Stimulated activated CD8-positive, alpha-beta memory T cell treated with anti-CD3 and anti-CD28 coated beads, Interleukin-7, amount 100 ng/mL, for 24 hours (primary cell): ENCODE measurements at places on chromosomes 2 and 18.

DNA sequence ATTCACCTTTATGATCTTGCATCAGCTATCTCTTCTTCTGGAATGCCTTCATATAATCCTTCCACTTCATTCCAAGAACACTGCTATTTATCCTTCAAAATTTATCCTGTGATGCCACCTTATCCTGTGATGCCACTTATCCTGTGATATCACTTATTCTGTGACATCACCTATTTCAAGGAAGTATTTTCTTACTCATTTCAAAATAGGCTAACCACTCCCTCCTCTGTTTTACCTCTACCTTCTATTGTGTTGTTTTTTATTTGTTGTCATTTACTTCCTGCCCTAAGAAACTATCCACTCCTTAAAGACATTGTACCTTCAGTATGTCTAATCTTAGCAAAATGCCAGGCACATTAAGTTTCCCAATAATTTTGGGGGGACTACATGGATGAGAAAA lies 38.8 kb downstream of the CD226 start:
- DNase-seq, result no peak

- peak; percentile 22 for DNase-seq
Observed at GRCh38 chr2:224584785-224585210, 365 bp downstream of the CUL3 start.

GRCh38 chr2:181143790-181144300 lies 163.4 kb downstream of the UBE2E3 start:
- DNase-seq, result no peak

DNA sequence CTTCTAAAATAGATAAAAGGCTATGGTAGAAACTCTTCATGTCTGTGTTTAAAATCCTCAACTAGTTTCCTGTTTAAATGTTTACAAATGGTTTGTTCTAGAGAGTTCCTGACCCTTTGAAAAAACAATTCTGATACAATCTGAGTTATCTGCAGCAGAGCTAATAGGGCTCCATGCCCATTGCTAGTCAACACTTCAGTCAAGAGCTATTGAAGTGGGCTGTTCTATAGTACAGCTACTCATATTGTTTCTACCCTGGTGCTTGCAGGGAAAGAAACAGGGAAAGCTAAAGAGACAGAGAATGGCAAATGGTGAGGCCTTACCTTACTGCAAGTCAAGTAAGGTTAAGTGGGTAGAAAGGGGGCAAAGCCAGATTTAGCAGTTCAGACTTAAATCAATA lies 112.3 kb upstream of the CAVIN2 start:
- DNase-seq, result no peak

GRCh38 chr2:230935130-230935430 lies 10.0 kb upstream of the GPR55 start:
- DNase-seq, result no peak

- DNase-seq, result no peak
Observed at GRCh38 chr2:207849443-207849842, 79.7 kb upstream of the FZD5 start.

- DNase-seq, result no peak
Observed at GRCh38 chr2:69554981-69555380, 88.6 kb downstream of the AAK1 start.

GRCh38 chr2:26885651-26886329 lies 37.9 kb downstream of the DPYSL5 start:
- no peak for DNase-seq

GRCh38 chr2:8694737-8695136 lies 12.9 kb downstream of the ID2 start:
- no peak for DNase-seq

DNA sequence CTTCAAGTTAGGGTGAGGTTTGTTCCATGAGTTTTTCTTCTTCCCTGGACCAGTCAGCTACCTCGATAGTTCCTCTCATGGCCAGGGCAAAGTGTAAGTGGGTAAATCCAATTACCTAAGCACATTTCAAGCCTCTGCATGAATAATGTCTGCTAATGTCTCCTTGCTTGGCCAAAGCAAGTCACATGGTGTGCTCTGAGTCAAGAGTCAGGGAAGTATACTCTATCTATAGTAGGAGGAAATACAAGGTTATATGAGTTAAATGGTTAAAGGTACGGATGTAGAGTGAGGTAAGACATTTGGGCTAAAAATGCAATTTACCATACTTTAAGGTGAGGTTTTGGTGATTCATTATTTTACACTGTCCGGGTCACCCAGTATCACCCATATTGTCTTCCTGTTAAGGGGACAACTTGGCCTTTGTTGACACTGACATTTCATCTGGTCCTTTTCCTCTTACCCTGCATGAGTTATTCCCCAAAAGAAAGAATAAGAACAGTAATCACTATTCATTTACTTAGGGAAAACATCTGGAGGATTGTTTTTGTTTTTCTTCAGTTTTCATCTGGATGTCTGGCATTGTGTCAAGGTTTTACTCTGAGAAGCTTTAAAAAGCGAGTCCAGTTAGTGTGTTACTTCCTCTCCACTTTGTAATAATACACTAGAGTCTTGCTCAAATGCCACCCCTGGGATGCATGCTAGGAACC lies 405.5 kb downstream of the RND3 start:
- DNase-seq, result no peak

DNA sequence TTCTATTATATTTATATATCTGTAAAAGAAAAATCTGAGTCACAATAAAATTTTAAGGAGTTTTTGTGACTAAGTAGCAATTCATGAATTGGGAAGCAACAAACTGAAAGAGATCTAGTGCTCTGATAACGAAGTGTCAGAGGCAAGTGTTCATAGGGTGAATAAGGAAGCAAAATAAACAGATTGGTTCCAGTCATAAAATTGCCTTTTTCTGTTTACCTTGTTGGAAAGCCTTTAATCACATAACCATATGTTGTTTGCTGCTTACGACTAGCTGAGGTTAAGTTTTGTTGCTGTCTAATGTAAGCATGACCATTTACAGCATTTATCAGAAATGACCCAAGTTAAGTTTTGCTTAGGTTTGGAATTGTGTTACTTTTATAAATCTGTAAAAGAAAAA lies 358.9 kb downstream of the ARL6IP6 start:
- no peak for DNase-seq

- no peak for DNase-seq
Observed at GRCh38 chr18:70688286-70688685, 399.4 kb downstream of the SOCS6 start.
